ENCODE measurements at places on chromosomes 4 and X.

DNA sequence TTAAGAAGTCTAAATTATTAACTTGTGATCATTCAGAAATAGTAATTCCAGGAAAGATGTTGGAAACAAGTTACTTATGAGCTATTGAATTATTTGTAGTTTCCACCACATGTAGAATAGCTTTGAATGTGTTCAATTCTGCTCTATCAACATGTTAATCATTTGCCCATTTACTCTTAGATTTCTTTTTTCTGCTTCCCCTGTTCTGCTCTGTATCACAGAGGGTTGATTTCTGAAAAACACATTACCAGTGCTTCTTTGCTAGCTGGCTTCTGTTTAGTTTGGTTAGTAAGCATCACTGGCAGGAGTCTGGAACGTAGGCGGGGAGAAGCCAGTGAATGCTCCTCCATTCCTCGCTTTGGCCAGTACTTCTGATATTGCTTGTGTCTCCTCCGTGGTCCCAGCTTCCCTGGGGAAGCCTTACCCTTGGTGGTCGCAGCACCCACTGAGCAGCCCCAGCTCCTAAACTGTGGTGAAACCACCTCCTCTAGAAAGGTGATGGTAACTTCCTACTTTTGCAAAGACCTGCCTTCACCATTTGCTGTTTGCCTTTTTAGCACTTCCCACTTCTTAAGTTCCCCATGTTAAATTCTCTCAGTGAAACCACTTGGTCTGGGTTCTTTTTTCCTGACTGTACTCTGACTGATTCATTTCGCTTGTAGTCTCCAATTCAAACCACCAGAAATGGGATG is 40.3 kb upstream of the GALNT7 start:
- no peak for DNase-seq

- DNase-seq: no peak
These were observed 13.1 kb downstream of the C4orf50 start for GRCh38 chr4:6005175-6005574.

- DNase-seq: no peak
These were observed 319 bp downstream of the DRP2 start for GRCh38 chrX:101219864-101220346.

- no peak for DNase-seq
These were observed 44.2 kb downstream of the RHOH start for GRCh38 chr4:40241026-40241425.

DNA sequence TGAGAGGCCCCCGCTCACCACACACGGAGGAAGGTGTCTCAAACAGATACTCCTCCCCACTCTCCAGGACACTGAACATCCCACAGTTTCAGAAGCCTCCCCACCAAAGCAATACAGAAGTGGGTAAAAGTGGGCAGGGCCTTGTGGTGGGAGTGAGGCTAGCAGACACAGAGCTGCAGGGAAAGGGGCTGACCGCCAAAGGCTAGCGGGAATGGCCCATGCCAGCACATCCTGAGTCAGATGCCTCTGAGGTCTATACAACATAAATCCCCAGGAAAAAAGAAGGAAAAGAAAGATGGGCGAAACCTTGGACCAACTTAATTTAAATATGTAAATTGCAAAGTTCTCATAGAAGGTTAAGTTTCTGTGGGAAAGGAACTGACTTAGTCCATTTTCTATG is 21.9 kb upstream of the ARHGAP10 start:
- no peak for DNase-seq

DNA sequence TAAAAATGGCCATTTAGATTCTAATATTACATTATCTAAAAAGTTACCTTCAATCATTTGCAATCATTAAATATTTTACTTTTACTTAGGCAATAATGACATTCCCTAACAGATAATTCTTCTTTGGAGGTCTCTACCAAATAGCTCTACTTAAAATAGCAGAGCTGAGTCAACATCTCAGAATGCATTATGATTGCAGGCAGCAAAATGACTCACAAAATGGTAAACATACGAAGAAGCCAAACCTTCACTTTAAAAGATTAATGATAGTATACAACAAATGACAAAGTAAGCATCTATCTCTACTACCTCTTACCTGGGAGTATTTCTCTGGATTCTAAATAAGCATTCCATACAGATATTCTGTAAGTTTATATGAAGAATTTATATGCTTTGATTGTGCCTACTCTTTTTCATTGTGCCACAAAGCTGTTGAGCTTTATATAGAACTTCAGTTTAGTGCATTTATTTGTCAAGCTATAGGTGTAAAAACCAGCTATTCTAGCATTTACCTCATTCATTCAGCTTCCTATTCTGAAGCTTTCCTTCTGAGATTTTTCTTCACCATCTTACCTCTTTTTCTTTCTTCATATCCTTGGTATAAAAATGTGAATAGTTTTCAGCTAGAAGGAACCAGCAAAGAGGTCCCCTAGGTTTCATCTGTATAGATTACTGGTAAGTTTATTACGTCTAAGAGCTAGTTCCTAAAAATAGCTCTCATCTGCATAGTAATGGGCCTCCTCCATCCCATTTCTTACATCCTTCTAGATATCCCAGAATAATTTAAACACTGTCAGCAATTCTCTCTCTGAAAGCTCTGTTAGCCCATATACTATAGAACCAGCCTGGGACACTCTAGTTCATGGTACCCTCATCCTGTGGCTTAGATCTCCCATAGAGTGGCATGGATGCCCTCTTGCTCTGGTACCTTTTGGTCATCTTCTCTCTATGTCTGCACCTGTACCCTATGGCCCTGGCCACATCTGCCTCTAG is 17.2 kb upstream of the SPCS3 start:
- no peak for DNase-seq

- no peak for DNase-seq
These were observed 4.8 kb downstream of the ATP2B3 start for GRCh38 chrX:153522259-153522658.

GRCh38 chr4:110510955-110511544 is 35.1 kb downstream of the ENPEP start:
- no peak for DNase-seq

DNA sequence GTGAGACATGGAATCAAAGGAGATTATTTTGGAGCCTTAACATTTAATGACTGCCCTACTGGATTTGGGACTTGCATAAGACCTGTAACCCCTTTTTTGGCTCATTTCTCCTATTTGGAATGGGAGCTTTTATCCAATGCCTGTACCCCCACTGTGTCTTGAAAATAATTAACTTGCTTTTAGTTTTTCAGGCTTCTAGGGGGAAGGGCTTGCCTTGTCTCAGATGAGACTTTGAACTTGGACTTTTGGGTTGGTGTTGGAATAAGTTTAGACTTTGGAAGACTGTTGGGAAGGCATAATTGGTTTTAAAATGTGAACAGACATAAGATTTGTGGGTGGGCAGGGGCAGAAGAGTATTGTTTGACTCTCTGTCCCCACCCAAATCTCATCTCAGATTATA is 189.1 kb upstream of the POU3F4 start:
- DNase-seq: no peak

GRCh38 chrX:40883021-40883619 is 147.8 kb upstream of the MED14 start:
- no peak for DNase-seq

DNA sequence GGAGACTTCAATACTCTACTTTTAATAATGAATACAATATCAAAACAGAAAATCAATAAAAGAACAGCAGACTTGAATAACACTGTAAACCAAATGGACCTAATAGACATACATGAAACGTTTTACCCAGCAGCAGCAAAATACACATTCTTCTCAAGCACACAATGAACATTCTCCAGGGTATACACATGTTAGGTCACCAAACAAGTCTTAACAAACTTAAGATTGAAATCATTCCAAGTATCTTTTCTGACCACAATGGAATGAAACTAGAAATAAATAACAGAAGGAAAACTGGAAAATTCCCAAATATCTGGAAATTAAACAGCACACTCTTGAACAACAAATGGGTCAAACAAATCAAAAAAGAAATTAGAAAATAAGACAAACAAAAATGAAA is 145.0 kb upstream of the CT83 start:
- no peak for DNase-seq

- no peak for DNase-seq
These were observed 29.0 kb downstream of the NHS start for GRCh38 chrX:17403972-17404371.

DNA sequence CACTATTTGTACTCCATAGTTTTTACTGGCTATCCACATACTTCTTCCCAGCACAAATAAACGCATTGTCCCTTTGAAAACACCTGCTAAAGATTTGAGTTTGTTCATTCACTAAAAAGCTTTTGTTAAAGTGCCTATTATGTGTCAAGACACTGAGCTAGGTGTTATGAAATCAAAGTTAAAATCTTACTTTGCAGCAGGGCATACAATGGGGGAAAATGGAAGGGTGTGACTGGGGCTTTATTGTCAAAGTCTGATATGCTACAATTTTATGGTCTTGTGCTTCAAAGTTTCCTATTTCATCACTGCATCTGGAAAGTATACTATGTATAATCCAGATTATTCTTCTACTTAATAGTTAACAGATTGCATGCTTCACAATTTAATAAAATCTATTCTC is 128.4 kb downstream of the PPP3CA start:
- no peak for DNase-seq

- no peak for DNase-seq
These were observed 641.0 kb upstream of the FRG1 start for GRCh38 chr4:189299706-189300105.

GRCh38 chr4:1315836-1316536 is 26.3 kb downstream of the MAEA start:
- no peak for DNase-seq

- DNase-seq: no peak
These were observed 4.0 kb downstream of the PPM1K start for GRCh38 chr4:88280228-88280795.

DNA sequence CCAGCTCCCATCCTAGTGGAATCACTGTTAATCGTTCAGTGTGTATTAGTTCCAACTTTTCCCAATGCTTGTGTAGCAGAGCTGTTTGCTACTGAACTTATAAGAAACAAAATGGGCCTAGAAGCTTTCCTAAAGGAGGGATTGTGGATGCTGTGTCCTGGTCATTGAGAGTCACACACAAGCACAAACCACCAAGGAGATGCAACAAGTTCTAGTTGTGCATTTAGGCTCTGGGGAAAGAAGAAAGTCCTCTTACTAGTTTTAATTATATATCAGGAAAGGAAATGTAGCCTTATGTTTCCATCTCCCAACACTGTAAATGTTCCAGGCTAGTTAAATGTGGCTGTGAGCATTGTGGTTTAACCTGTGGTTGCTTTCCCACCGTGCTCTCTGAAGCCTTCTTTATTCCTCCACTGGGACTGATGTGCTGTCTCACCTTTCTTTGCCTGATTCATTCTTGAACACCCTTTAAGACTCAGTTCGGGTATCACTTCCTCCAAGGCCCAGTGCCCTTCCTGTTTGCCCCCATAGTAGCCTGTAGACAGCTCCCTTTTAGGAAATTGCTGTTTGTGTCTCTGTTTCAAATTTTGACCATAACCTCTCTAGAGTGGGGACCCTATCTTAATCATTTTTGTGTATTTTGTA is 34.3 kb downstream of the ATP10D start:
- no peak for DNase-seq

All from iPS DF 19.7 (cell line).